Foreskin melanocyte (primary cell): ENCODE measurements at places on chromosomes 13 and 19.

DNA sequence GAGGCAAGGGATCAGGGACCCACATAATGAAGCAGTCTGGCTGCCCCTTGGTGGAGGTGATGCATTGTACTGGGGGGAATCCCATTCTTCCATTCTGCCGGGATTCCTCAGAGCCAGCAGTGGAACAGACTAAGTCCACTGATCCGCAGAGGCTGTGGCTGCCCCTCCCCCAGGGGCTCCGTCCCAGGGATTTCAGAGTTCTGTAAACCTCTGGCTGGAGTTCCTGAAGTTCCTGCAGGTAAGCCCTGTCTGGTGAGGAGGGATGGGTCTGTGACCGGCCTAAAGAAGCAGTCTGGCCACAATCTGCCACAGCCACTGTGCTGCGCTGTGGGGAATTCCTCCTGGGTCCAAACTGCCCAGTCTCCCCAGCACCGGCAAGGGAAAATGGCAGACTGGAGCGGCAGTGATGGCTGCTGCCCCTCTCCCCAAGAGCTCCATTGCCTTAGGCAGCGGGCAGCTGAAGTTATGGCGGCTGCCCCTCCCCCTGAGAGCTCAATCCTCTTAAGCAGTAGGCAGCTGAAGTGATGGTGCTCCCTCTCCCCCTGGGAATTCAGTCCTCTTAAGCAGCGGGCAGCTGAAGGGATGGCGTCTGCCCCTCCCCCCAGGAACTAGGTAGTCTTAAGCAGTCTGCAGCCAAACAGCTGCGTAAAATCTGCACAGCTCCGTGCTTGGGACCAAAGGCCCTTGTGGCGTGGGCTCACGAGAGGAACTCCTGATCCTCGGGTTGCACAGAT is 155.7 kb downstream of the PCDH17 start:
- DNase-seq = no peak

- no peak for DNase-seq
These were observed 6.7 kb downstream of the CAMSAP3 start for GRCh38 chr19:7602240-7602934.

GRCh38 chr13:64255988-64256387 is 2840.3 kb upstream of the PCDH20 start:
- DNase-seq = no peak

- DNase-seq = no peak
These were observed 652 bp downstream of the POU4F1 start for GRCh38 chr13:78602561-78603239.

- DNase-seq = no peak
These were observed 3.9 kb downstream of the RANBP3 start for GRCh38 chr19:5973867-5974635.

GRCh38 chr13:95536632-95537241 is 15.8 kb upstream of the CLDN10 start:
- DNase-seq = peak; percentile 29

DNA sequence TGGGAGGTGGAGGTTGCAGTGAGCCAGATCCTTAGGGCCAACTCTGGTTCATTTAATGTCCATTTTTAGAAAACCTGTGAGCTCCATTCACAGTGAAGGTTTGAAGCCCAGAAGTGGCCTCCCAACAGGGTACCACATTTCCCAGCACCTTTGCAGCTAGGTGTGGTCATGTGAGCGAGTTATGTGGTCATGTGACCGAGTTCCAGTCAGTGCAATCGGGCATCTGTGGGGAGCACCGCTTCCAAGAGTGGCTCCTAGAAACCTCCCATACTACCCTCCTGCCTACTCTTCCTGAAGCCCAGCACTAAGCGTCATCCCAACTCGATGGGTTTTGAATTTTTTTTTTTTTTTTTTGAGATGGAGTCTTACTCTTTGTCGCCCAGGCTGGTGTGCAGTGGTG is 663 bp upstream of the PLA2G4C start:
- DNase-seq = no peak
